ENCODE measurements at places on chromosomes 4 and X. TPM values are rescaled to one million over a fixed set of nuclear protein-coding genes. Genes with fewer than 3 reads are reported as not detected.

GRCh38 chr4:173520921-173521466 is 9.0 kb downstream of the HAND2 start:
- no peak for DNase-seq

DNA sequence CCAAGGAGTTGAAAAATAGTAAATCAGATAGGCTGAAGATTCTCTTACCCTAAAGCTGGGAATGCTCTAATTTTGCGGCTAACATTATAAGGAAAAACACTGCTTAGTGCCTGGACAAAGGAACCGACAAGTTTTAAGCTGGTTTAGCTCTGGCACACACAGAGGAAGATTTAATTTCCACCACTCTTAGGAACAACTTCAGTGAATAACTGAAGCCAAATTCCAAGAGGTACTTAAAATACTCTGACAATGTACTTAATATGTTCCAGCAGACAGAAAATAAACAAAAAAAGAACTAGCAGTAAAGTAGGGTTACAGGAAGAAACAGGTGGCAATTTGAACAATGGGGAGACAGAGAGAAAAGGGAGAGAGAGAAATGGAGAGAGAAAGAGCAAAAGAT is 340.8 kb upstream of the NDST4 start:
- DNase-seq, result no peak

- no peak for DNase-seq
Measured at GRCh38 chr4:53592122-53592521, 836 bp upstream of the LNX1 start.

GRCh38 chr4:184756399-184756798 is 22.5 kb upstream of the CENPU start:
- no peak for DNase-seq

DNA sequence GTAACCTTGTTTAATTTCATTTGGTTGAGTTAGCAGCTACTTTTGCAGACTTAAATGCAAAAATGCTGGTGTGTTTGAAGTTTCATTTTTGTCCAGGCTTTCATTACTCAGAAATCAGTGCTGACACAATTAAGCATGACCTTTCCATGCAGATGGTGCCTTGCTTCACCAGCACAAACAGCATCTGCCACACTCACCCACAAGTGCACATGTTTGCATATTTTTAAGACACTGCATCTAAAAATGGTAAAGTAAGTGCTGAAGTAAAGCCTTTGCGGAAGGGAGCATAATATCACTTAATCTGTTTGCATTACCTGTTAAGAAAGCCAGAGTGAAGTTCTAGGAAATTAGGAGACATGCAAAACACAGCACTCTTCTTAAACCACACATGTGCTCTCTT is 7.3 kb upstream of the DAPP1 start:
- no peak for DNase-seq

GRCh38 chr4:5746829-5747737 is 36.1 kb downstream of the EVC start:
- DNase-seq, result no peak

Gene GRK4
- total RNA-seq, result 2.7 TPM

Gene TGIF2LX
- not detected for total RNA-seq

Gene NMU
- total RNA-seq, result 0.50 TPM
